ENCODE measurements at places on chromosomes 12 and 14.

DNA sequence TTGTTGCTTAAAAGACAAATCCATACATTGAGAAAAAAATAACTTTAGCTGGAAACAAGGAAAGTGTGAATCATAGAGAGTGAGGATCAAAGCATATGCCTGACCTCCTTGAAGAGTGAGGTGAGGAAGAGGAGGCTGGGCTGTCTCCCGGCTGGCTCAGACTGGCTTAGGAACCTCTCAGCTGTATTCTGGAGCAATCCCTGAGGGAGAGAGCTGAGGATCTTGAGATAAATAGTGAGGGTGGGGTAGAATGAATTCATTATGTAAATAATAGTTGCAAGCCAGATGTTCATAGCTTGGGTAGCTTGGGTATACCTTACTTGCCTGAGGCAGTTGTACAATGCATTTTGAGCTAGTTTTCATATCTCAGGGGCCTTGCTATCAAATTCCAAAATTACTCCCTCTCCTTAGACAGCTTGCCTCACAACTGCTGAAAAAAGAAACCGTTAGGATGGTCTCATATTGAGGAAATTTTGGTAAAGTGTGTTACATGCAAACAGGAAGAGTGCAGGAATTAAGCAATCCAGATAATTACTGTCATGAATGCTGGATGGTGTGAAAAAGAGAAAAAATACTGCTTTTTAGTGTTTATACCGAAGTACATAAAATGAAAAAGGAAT, 30.5 kb upstream of the SLC15A5 start:
- DNase-seq, result no peak

DNA sequence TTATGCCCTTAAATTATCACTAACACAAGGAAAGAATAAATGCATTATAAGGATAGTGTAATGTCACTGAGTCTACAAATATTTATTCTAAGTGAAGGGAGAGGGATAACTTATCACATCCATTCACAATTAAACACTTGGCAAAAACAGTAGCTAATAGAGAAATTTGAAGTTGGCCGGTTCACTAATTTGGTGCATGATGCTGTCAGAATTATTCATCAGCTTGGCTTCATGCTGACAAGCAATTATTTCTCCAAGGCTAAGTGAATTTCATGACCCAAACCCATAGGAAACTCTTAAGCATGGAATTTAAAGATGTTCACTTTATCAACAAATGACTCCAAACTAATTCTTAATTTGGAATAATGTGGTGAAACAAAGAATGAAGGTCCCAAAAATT, 25.0 kb upstream of the NR1H4 start:
- no peak for DNase-seq

DNA sequence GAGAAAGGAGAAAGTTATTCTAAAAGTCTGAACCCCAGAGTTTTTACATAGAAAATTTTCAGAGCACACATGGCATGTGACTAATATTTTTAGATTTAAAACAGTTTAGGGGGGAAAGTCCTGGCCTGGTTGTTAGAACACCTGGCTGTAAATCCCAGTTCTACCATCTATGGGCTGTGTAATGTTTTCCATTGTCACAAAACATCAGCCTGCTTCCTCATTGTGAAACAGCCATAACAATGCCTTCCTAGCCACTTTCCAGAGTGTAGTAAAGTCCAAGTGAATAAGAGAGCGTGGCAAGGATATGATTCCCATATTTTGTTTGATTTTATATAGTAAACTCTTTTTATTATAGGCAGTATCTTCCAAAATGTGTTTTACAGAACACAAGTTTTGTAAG, 310.0 kb upstream of the DCN start:
- DNase-seq, result no peak

DNA sequence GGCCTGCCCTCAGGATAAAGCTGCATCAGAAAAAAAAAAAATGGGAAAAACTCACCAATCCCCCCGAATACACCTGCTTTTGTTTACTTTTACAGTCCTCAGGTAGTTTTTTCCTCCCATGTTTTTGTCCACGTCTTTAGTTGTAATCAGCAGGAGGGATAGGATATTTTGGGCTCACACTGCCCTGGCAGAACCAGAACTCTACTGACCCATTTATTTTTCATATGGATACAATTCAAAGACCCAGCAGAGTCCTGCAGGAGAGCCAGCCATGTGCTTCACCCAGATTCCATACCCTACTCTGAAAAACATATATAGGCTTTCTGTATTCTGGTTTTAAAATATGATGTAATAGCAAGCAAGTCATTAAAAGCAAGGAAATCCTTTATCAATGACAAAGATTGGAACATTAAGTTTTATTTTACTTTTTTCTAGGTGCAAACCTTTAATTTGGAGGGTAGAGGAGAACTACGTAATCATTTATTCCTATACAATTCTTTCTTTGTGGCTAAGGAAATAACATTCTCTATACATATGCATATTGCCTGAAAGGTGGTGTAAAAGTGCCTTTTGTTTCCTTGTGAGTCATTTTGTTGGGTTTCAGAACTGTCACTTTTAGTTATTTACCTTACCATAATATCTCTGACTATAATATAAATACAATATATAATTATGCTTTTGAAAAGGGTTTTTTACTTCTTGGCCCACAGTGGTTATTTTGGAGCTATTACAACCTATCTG, 19.1 kb downstream of the DACT1 start:
- DNase-seq, result no peak

DNA sequence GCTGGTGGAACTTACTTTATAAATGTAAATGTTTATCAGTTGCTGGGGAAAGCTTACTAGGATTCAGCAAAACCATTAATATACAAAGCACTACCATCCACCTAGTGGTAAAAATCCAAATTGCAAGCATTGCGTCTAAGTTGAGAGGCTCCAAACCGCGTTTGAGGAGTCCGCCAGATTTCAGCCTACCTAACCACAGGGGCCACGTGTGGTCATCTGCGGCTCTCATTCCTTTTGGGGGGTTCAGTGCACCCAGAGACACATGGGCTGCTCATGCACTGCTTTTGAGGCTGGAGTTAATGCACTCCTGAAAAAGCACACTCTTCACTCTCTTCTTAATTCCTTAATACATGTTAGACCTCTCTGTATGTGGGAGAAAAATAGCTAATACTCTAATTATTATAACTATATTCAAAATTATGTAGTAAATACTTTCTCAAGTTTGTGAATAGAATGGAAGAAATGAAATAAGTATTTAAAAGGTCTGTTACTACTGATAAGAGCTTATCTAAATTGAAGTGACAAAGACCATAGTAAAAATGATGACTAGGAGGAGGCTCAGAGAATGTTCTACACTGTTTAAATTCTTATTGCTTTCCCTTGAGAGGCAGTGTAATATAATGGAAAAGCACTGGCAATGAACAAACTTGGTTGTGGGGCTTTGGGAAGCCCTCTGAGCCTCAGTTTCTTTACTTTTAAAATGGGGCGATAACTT, 41.4 kb upstream of the MANSC4 start:
- DNase-seq, result peak; percentile 87

All from hematopoietic multipotent progenitor cell treated with erythropoietin and hydrocortisone succinate and interleukin-3 and kit ligand, for 8 days (in vitro differentiated cells).